NCI-H1092 (cell line): ENCODE measurements at places on chromosomes 1 and 21.

DNA sequence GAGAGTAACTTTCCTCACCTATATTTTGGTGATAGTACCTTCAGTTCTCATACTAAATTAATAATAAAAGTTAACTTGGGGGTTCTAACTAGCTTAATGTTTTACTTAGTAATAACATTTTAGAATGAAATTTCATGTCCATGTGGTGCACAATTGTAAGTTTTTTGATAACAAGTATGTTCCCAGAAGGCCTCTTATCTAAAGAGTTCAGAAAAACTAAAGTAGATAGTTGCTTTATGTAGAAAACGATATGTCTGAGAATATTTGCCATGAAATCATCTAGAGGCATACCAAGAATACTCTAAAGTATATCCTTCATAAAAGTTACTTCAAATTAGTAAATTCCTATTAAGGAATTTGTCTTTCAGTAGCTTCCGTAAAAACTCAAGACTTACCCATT lies 10.2 kb upstream of the ADCY10 start:
- no peak for DNase-seq

GRCh38 chr1:23556635-23557470 lies 2.4 kb downstream of the ID3 start:
- no peak for DNase-seq

- DNase-seq, result no peak
Observed at GRCh38 chr1:89221341-89221740, 22.6 kb upstream of the GBP4 start.

GRCh38 chr1:11707621-11708276 lies 16.2 kb downstream of the DRAXIN start:
- peak; percentile 90 for DNase-seq

DNA sequence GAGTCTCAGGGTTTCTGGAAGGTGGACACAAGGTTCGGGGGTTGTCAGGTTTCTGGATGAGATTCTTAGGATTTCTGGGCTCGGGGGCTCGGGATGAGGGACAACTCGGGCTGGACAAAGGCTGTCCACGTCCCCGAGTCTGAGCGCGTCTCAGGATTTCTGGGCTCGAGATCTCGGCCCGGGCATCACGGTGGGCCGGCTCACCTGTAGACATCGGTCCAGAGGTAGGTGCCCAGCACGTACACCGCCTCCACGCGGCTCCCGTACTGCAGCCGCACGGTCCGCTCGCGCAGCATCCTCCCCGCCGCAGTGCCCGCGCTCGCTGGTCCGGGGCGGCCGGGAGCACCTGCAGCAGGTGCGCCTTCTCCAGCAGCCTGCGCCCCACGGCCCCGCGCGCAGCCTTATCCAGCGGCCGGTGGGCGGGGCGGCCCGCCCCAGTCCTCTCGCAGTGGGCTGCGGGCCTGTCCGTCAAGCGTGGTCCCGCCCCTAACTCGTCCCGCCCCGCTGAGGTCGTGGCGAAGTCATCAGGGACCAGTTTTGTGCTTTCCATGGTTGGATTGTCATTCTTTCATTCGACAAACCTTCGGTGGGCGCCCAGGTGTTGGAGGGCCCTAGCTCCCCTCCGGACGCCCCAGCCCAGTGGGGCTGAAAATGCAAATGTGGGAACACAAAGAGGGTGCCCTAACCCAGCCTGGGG lies at the start of gene PADI2:
Gene PADI2, minus strand, starts transcription at position 376 of the 697 bp plus-strand sequence. Its CDS starts 80 bp downstream, at position 296.
- DNase-seq, result peak; percentile 64

GRCh38 chr1:99850459-99851291 lies 514 bp downstream of the AGL start:
- DNase-seq, result no peak

- no peak for DNase-seq
Observed at GRCh38 chr1:14495381-14495780, 103.1 kb upstream of the KAZN start.

DNA sequence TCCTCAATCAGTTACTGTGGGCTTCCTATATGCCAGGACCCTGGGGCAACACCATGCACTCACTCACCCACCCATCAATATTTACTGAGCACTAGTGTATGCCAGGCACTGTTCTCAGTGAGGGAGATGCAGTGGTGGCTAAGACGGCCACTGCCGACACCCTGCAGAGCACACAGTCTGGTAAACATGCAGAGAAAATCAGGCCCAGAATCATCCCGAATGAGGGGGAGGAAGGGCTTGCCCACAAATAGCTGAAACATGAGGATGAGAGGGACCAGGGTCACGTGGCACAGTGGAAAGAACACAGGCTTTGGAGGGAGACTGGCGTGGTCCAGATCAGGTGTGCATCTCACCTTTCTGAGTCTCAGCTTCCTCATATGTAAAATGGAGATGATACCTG lies 89.2 kb upstream of the IGSF21 start:
- DNase-seq, result no peak

DNA sequence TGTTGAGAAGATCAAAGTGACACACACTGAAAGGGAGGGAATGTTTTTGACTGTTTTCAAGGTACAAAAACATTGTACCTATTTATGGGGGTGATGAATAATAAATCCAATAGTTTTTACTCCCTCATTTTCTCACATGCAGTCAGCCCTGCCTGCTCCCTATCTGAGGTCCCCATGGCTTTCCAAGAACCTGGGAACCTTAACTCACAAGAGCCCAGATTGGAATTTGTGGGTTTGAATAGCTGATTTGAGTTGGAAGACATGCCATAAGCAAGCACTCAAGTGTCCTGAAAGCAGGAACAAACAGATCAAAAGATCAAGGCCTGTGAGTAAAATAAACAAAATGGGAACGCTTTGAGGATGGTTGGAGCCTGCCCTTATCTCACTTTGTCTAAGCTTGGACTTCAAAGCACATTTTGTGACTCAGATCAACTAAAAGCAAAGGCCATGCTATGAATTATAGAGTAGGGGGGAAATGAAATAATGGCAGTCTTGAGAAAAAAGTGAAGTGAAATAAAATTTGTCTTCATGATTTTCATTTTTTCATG lies 136.6 kb downstream of the LYPLAL1 start:
- DNase-seq, result no peak
